ENCODE measurements at places on chromosomes 7 and 10. TPM values are rescaled to one million over a fixed set of nuclear protein-coding genes. Genes with fewer than 3 reads are reported as not detected.
A peak's percentile ranks its signal among the peaks of the same experiment; 100 is the strongest.

Gene OSBPL3
- polyA plus RNA-seq: 2.5 TPM

GRCh38 chr10:86363184-86363832, 3.3 kb downstream of the GRID1 start:
- DNase-seq: no peak

DNA sequence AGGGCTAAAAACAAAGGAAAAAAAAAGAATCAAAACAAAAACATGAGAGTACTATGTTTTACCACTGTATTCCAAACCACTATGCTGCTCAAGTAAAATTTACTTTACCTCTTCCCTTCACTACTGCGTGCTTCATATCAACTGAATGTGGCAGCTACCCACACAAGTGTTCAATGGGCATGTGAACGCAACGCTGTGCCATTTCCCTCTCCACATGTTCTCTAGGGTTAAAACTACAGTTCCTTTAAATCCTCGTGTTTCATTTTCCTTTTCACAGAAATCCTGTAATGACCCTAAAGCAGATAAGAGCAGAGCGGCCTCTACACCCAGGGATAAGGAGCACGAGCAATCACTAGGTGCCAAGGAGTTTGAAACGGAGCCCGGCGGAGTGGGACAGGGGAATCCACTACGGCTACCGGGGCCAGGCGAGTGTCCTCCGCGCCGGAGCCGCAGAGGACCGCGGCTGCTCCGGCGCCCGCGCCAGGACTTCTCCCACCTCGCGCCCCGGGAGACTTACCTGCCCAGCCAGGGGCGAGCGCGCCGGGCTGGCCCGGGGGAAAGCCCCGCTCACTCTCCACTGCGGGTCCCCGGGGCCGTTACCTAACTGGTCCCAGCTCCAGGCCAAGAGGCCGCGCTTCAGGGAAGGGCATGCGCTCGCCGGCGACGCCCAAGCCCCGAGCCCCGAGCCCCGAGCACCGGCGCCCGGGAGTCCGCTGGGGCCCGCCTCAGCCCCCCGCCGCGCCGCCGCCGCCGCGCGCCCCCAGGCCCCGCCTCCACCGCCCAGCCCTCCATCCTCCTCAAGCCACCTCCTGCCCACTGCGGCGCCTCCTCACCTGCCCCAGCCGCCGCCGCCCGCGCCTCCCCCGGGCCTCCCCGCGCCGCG, 711 bp downstream of the NAMPT start:
- DNase-seq: peak; percentile 90

Gene DNAH11
- 3.8 TPM for polyA plus RNA-seq

Gene MRLN
- 0.59 TPM for polyA plus RNA-seq

DNA sequence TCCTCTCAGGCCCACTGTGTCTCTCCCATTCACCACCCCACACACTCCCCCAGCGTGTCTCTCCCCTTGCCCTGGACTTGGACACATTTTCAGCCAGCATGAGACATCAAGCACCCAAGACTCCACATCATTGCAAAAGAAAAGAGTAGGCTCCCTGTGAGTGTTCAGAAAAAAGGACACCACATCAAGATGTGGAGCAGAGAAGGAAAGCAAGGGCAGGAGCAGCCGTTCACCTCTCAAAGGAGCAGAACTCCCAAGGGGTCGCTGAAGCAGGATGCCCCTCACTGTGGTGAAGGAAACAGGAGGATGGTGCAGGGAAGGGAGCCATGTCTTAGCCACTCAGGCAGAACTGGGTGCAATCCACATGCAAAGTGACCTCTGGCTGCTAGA, 89.9 kb upstream of the MACROH2A2 start:
- no peak for DNase-seq

Gene FXYD4
- polyA plus RNA-seq: not detected

DNA sequence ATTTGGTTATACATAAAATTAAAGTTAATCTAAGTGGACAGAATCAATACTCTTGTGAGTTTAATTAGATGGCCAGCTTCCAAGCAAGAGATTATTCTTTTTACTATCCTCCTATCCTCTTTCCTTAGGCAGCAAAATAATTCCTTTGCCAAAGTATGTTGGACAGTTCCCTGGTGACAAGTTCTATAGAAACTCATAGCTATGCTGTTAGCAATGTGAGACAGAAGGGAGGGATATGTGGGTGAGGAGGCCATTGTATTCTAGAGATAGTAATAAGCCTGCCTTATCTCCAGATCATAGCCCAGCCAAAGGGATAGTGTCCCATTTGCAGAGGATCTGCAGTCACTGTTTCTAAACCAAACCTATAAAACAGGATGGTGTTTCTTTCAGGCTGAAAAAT, 181.6 kb upstream of the HDAC9 start:
- DNase-seq: no peak

Gene OR2A7
- 7.1 TPM for polyA plus RNA-seq

Gene VENTX
- 0.23 TPM for polyA plus RNA-seq
